ENCODE measurements at places on chromosomes 13 and 19. TPM values are rescaled to one million over a fixed set of nuclear protein-coding genes. Genes with fewer than 3 reads are reported as not detected.

- no peak for DNase-seq
Observed at GRCh38 chr19:6890401-6890913, 3.1 kb downstream of the ADGRE1 start.

DNA sequence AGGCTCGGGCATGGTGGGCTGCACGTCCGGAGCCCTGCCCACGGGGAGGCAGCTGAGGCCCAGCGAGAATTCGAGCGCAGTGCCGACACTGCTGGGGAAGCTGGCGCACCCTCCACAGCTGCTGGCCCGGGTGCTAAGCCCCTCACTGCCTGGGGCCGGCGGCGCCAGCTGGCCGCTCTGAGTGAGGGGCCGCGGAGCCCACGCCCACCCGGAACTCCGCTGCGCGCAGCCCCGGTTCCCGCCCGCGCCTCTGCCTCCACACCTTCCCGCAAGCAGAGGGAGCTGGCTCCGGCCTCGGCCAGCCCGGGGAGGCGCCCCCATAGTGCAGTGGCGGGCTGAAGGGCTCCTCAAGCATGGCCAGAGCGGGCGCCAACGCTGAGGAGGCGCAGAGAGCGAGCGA, 2080.4 kb downstream of the PCDH9 start:
- no peak for DNase-seq

GRCh38 chr13:40002016-40002415, 346.6 kb downstream of the COG6 start:
- DNase-seq, result no peak

DNA sequence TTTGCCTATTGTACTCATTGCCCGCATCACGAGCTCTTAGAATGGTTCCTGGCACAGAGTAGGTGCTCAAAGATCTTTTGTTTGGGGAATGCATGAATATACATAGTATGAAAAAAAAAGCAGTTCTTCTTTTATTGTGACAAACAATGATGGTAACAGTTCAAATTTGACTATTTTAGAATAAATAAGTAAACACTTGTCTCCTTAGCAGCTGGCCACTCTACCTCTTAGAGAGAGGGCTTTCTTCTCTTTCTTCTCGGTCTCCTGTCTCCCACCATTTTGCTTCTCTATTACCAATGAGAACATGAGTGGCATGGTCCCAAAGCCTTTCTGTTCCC, 639 bp upstream of the SLAIN1 start:
- DNase-seq, result no peak

DNA sequence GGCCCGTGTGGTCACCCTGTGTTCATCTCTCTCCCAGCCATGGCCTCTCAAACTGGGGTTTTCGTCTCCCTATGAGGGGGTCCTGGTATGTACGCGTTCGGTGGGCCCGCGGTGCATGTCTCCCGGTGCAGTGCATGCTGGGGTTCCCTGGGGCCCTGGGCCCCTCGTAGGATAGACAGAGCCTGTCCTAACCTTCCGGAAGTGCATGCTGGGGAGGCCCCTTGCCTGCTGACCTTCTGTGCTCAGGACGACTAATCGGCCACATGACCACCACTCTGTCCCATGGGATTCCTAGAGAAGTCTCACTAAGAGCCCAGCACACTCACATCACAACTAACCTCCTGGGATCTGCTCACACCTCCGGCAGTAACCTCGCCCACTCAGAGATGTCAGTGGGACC, 4.9 kb upstream of the USE1 start:
- DNase-seq, result no peak

- no peak for DNase-seq
Observed at GRCh38 chr13:37381502-37381901, 217.1 kb downstream of the POSTN start.

- peak; percentile 34 for DNase-seq
Observed at GRCh38 chr13:30466358-30466714, 600 bp upstream of the HMGB1 start.

- no peak for DNase-seq
Observed at GRCh38 chr19:23049256-23049655, 46.3 kb upstream of the ZNF728 start.

DNA sequence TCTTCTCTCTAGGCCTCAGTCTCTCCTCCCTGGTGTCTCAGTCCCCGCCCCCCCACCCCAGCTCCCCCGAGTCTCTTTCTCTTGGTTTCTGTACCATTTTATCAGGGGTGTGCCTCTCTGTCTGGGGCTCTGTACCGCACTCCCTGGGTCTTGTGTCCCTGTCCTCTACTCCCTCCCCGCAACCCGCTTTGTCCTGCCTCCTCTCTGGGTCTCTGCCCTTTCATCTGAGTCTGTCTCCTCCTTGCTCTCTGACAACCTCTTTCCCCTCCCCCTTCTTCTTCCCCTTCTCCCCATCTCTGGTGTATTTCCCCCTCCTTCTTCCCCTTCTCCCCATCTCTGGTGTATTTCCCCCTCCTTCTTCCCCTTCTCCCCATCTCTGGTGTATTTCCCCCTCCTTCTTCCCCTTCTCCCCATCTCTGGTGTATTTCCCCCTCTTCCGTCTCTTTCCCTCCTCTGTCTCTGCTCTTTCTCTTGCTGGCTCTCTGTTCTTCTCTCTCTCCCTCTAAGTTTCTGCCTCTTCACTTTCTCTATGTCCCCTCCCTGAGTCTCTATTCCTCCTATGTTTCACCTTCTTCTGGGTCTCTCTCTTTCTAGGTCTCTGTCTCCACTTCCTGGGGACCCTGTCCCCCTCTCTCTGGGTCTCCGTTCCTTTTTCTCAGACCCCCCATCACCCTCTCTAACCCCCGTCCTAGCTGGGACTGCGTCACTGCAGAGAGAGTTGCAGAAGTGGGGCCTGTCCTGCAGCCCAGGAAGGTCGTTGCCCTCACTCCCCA, 2.2 kb upstream of the KCNC3 start:
- DNase-seq, result no peak

Gene ZIC2
- total RNA-seq, result 0.10 TPM

Gene EPS8L1
- total RNA-seq, result 47.6 TPM

GRCh38 chr13:32142956-32143375, 111.4 kb downstream of the FRY start:
- peak; percentile 25 for DNase-seq

Gene LTBP4
- total RNA-seq, result 72.0 TPM

DNA sequence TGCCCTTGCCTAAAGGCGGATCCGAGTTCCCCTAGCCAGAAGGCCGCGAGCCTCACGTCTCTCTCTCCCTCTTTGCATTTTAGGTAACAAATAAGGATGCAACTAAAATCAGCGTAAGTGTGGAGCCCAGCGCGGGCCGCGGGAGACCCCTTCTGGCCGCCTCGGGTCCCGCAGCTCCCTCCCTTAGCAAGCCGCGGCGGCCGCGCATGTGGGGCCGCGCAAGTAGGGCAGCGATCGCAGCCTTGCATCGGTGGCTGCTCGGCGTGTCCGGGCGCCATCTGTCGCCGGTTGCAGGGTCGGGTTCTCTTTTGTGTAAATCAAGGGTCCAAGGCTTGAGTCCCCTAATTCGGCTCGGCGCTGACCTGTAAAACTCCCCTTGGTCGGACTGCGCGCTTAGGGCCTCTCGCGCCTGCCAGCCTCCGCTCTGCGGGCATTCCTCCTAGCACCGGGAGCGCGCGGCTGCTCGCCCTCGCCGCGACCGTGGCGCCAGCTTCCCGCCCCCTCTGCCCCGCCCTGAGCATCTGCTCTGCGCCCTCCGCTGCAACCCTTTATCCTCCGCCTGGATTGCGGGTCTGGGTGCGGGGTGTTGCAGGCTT, 2.7 kb downstream of the VSTM2B start:
- DNase-seq, result peak; percentile 75

Measured in skin of body (tissue), 3 donors.